AG04450 (cell line): ENCODE measurements at places on chromosomes 3 and 15. TPM values are rescaled to one million over a fixed set of nuclear protein-coding genes. Genes with fewer than 3 reads are reported as not detected.

DNA sequence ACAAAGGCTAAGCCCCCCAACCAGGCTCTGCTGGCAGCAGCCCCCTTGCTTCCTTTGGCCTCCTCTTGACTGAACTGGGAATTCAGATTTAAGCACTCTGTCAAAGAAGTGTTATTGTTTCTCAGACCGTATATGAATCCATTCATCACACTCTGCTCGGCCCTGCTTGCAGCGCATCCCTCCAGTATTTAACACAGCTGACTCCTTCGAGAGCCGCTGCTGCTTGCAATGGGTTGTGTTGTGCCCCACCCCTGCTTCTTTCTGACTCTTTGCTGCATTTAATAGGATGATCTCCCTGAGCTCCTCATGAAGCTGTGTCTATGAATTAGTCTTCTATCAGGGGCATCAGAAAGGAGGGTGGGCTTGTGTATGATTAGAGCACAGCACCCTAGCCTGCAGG lies 31.2 kb downstream of the C3orf20 start:
- no peak for DNase-seq

The TEX55 gene
- not detected in 2 replicates for polyA plus RNA-seq

DNA sequence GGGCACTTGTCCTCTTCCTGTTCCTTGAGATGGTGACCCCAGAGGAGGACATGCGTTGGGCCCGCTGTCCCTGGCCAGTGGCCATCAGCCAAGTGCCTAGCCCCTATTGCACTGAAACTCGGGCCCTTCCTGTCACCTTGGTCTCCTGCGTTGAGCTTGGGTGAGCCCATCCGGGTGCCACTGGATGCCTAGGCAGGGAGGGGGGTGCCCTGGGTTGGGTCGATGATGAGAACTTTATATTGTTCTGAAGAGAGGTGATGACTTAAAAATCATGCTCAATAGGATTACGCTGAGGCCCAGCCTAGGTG lies 221.8 kb downstream of the SNRPN start:
- no peak for DNase-seq

- no peak for DNase-seq
These were observed 1293.0 kb upstream of the EPHA6 start for GRCh38 chr3:95521396-95521795.

The MEX3B gene
- polyA plus RNA-seq: 6.3 TPM in 2 replicates

The SLC6A1 gene
- polyA plus RNA-seq: not detected in 2 replicates

DNA sequence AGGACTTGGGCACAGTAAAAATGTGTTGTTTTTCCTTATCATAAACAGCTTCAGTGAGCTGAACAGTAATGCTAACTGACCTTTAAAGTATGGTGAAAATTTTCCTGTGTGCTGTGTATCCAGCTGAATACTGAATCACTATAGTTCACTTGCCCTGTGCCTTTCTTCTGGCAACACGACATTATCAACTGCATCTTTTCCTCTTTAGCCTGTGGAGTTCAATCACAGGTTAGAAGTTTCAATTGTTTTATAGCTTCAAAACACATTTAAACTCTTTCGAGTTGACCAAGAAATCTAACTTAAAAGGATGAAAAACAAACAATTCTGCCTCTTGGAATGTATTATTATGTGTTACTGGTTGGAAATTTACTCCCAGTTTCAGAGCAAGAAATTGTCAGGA lies 1120.7 kb upstream of the ALCAM start:
- DNase-seq: no peak

DNA sequence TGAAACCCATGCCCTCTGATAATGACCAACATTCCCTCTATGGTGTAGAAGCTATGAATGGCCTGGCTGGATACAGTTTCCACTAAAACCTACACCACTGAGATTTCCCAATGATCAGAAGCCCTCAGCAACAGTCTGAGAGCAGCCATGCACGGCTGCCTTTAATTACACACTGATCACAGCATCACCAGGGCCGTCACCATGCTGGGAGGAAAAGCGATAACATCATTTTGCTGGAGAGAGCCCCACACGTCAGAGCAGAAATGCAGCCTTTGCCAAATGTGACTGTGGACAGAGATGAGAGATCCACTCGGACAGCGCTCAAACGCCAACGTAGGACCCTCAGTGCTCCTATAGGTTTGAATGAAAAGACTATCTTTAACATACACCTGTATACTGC lies 135.0 kb downstream of the XXYLT1 start:
- no peak for DNase-seq

GRCh38 chr15:55267401-55268175 lies 22.0 kb downstream of the RAB27A start:
- no peak for DNase-seq

DNA sequence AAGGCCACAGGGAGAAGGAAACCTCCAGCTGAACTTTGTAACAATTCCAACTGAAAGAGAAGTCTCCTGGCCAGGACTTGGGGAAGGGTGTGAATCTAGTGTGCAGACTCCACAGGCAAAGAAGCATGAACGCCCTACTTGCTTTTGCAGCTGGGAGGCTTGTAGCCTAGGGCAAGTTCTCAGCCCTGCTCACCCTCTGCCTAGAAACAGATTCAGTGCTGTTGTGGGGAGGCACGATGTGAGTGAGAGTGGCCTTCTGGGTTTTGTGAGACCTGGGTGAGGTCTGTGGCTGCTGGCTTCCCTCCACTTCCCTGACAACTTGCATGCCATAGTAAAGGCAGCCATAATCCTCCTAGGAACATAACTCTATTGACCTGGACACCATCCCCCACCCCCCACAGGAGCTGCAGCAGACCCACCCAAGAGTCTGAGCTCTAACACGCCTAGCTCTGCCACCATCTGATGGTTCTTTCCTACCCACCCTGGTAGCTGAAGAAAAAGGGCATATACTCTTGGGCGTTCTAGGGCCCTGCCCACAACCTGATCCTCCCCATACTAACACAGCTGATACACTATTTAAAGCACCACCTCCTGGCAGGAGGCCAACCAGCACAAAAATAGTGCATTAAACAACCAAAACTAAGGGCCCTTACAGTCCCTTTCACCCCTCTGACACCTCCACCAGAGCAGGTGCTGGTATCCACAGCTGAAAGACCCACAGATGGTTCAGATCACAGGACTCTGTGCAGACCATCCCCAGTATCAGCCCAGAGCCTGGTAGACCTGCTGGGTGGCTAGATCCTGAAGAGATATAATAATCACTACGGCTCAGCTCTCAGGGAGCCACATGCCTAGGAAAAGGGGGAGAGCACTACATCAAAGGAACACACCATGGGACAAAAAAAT lies 426.5 kb downstream of the IGSF11 start:
- DNase-seq: no peak

- no peak for DNase-seq
These were observed 7.8 kb downstream of the CEP97 start for GRCh38 chr3:101732240-101732641.

GRCh38 chr3:56810577-56811545 lies 9.1 kb upstream of the ARHGEF3 start:
- no peak for DNase-seq

- no peak for DNase-seq
These were observed 401 bp downstream of the ZSCAN29 start for GRCh38 chr15:43370310-43370974.

DNA sequence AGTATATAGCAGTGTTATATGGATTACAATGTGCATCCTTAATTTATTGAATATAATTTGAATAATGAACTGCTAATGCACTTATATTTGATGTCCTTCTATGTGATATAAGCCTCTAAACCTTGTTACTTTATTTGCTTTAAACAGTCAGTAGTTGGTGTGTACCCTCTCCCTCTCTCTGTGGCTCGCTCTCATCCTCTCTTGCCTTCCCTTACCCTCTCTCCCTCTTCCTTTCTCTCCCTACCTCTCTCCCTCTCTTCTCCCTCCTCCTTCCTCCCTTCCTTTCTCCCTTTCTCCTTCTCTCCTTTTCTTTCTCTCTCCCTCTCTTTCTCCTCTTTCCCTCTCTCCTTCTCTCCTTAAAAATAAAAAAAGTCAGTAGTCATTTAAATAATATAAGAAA lies 28.9 kb downstream of the MGA start:
- no peak for DNase-seq

The EPM2AIP1 gene
- polyA plus RNA-seq: 11.0 and 15.3 TPM in 2 replicates

- DNase-seq: no peak
These were observed 101.9 kb upstream of the RNU6-1 start for GRCh38 chr15:67941648-67942310.

DNA sequence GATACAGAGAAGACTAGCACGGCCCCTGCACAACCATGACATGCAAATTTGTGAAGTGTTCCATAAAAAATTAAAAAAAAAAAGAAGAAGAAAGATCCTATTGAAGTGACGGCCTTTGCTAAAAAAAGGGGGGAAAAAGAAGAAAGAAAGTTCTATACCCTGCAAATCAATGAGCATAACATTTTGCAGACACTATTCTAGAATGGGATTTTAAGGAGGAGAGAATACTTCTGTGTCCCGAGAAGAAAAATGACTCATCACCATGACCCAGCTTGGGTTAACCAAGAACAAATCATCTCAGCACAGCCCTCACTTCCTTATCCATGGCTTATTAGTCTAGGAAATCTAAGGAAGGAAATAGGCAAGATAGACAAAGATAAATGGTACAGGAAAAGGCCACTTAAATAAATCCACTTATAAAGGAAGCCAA lies 7.4 kb upstream of the SH3BP5 start:
- DNase-seq: no peak

GRCh38 chr3:71919572-71919971 lies 134.6 kb upstream of the PROK2 start:
- no peak for DNase-seq

The RTP1 gene
- not detected in 2 replicates for polyA plus RNA-seq

- no peak for DNase-seq
These were observed 28.0 kb upstream of the VGLL4 start for GRCh38 chr3:11671648-11672100.

The MNS1 gene
- polyA plus RNA-seq: 1.3 and 1.9 TPM in 2 replicates

The KLF15 gene
- polyA plus RNA-seq: 0.38 and 0.53 TPM in 2 replicates

The HACD3 gene
- polyA plus RNA-seq: 104 and 130 TPM in 2 replicates

DNA sequence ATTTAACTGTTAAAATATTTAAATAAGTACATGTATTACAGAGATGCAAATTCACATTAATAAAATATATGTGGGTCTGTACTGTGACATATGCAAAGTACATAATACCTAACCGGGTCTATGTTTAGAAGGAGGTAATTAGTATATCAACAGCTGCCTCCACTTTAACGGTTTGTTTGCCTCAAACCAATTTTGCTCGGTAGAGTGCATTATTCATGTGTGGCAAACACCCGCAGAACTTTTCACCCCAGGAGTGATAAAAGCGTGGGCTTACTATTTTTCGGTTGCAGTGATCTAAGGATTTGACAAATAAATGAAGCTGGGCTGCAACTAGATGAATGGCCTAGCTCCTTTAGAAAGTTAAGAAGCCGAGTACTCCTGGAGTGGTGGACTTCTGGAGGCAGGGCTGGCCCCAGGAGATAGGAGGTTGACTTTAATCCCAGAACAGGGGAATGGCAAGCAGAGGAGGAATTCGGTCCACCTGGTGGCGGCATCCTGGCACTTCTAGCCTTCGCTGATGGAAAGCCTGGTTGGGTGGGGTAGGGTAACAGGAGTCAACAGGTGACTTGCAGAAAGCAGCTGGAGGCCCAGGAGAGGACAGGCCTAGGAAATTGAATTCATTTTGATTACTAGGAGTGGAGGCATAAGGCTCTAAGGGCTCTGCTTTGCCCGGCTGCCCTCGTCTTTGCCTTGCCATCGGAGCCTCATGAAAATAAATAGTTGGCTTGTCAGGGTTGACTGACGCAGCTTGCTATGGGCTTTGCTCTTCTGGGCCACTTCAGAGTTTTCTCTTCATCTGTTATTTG lies 2.4 kb downstream of the SLCO3A1 start:
- DNase-seq: no peak
